Myocyte (in vitro differentiated cells): ENCODE measurements at places on chromosomes 12 and 14.

DNA sequence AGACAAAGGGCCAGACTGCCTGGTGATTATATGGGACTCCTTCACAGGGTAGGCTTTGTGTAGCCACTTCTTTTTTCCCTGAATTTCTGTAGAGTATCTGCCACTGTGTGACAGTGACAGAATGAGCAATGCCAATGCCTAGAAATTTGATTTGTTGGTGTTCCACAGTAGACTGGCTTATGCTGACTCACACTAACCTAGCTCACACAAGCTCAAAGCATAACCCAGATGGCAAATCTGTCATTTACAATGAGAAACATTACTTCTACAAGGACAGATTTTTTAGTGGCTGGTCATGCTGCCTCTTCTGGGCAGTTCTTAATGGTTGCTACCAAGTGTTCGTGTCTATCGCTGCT, 15.9 kb downstream of the CFAP251 start:
- no peak for DNase-seq

DNA sequence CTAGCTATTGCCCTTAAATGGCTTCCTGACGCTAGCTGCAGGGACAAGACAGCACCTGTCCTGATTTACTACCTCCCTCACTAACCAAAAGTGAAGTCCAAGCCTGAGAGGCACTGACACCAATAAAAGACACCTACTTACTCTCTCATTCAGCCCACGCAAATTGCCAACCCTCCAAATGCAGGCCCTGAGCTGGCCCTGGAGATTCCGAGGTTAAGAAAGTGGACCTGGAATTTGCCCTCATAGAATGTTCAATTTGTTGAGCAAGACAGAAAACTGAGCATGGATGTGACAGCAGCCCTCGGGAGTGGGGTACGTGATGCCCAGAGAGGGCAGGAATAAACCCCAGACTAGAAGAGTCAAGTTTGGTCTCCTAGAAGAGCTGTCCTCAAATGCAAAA, 16.4 kb downstream of the SERPINA3 start:
- no peak for DNase-seq

- DNase-seq, result no peak
Observed at GRCh38 chr14:76131071-76131965, 20.4 kb upstream of the GPATCH2L start.

GRCh38 chr14:37116933-37117849, 55.2 kb downstream of the SLC25A21 start:
- peak; percentile 70 for DNase-seq

GRCh38 chr14:50875359-50876070, 3.7 kb downstream of the ABHD12B start:
- DNase-seq, result peak; percentile 69

- DNase-seq, result no peak
Observed at GRCh38 chr14:105410642-105411016, 9.0 kb upstream of the MTA1 start.

GRCh38 chr14:54294802-54295201, 102.0 kb upstream of the CDKN3 start:
- DNase-seq, result no peak
